ENCODE measurements at places on chromosomes 5 and 9. TPM values are rescaled to one million over a fixed set of nuclear protein-coding genes. Genes with fewer than 3 reads are reported as not detected.

EIF4EBP3 gene
- 3.0 TPM for total RNA-seq

RASEF gene
- 11.8 TPM for total RNA-seq

DOLPP1 gene
- total RNA-seq: 9.7 TPM

FOXD4L4 gene
- total RNA-seq: 0.38 TPM

ADAMTS2 gene
- total RNA-seq: 3.4 TPM

PCDHGA9 gene
- 3.8 TPM for total RNA-seq

HACD4 gene
- total RNA-seq: 3.8 TPM

ZNF454 gene
- total RNA-seq: 0.40 TPM

NTRK2 gene
- 2.9 TPM for total RNA-seq

GRCh38 chr9:123725389-123725788 lies 204.5 kb downstream of the DENND1A start:
- no peak overlapping the region for H3K27ac ChIP-seq
- no peak for DNase-seq
- no peaks in the 10 kb centered on the region for H3K36me3 ChIP-seq
- no peak overlapping the region for H3K4me3 ChIP-seq
- no peaks in the 10 kb centered on the region for H3K4me1 ChIP-seq
- H3K27me3 ChIP-seq: no peaks in the 10 kb centered on the region

- no peaks in the 10 kb centered on the region for H3K4me1 ChIP-seq
- no peaks in the 10 kb centered on the region for H3K27me3 ChIP-seq
- no peaks in the 10 kb centered on the region for H3K36me3 ChIP-seq
- H3K4me3 ChIP-seq: no peak overlapping the region
- H3K27ac ChIP-seq: no peak overlapping the region
These were observed 242.1 kb upstream of the ZNF462 start for GRCh38 chr9:106620866-106621265.

GRCh38 chr9:92615790-92616189 lies 54.1 kb downstream of the IPPK start:
- H3K27ac ChIP-seq: peak overlapping the region; percentile 84
- H3K27me3 ChIP-seq: no peaks in the 10 kb centered on the region
- no peak overlapping the region for H3K4me3 ChIP-seq
- DNase-seq: no peak
- H3K36me3 ChIP-seq: no peaks in the 10 kb centered on the region

DNA sequence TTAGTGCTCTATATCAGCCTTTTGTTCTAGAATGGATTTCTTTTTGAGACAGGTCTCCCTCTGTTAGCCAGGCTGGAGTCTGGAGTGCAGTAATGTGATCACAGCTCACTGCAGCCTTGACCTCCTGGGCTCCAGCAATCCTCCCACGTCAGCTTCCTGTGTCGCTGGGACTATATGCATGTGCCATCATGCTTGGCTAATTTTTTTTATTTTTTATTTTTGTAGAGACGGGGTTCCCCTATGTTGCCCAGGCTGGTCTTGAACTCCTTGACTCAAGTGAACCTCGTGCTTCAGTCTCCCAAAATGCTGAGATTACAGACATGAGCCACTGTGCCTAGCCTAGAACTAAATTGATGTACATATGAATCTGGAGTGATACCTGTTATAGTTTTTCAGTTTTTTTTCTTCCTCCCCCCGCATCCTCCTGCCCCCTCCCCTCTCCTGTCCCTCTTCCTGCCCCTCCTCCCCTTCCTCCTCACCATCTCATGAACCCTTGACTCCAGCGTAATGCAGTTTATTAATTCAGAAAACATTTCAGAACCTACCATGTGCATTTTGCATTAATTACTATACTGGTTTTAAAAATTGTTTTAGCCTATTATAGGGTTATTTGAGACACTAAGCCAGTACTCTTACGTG lies 37.4 kb upstream of the TNFAIP8 start:
- peaks cover 72% of the 10 kb centered on the region for H3K4me1 ChIP-seq
- no peaks in the 10 kb centered on the region for H3K27me3 ChIP-seq
- DNase-seq: no peak
- no peak overlapping the region for H3K27ac ChIP-seq

GRCh38 chr5:32302835-32303754 lies 9.6 kb downstream of the MTMR12 start:
- no peak overlapping the region for H3K27ac ChIP-seq
- H3K4me1 ChIP-seq: peaks cover 5% of the 10 kb centered on the region
- H3K4me3 ChIP-seq: no peak overlapping the region
- H3K36me3 ChIP-seq: no peaks in the 10 kb centered on the region

- peaks cover 41% of the 10 kb centered on the region for H3K4me1 ChIP-seq
- H3K4me3 ChIP-seq: no peak overlapping the region
- H3K27me3 ChIP-seq: no peaks in the 10 kb centered on the region
- no peak for DNase-seq
- H3K27ac ChIP-seq: peak overlapping the region; percentile 53
- H3K36me3 ChIP-seq: peaks cover 13% of the 10 kb centered on the region
These were observed 94.6 kb upstream of the DMRT1 start for GRCh38 chr9:746661-747434.

DNA sequence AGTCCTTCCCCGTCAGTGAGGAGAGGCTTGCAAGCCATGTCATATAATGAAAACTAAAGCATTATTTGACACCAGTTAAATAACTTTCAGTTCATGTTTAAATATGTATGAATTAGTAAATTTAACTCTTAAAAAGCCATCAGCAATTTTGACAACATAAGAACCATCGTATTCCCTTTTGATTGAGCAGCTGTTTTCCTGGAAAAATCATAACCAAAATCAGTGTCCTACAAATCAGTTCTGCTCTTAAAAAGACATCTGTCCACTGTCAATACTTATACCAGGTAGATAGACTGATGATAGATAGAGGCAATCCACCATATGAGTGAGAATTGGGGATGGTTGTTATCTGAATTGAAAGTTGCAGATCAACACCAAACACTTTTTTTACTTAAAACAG lies 2.3 kb downstream of the DIRAS2 start:
- no peak overlapping the region for H3K4me3 ChIP-seq
- DNase-seq: no peak
- no peaks in the 10 kb centered on the region for H3K27me3 ChIP-seq
- H3K4me1 ChIP-seq: peaks cover 10% of the 10 kb centered on the region
- H3K27ac ChIP-seq: no peak overlapping the region
- H3K36me3 ChIP-seq: no peaks in the 10 kb centered on the region

DNA sequence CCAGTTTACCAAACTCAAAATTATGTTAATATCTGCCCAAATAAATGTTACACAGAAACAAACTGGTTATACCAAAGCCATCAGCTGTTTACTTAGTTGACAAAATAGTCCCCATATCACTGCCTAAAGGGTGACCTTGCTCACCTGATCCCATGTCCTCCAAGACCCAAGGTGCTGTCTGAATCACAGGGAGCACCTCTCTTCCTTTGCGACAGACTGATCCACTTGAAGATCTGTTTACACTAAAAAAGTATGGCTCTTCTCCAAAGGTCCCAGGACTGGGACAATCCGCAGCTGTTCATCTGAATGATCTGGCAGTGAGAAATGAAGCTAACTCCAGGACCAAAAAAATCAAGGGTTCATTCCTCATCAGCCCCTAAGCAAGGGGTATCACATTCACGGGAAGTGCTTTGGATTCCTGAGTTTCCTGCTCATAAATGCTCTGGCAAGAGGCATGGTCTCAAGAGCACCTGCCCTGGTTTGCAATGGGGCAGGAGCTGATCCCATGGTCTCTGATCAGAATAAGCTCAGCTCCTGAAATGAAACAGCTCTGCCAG lies 5.0 kb downstream of the PRUNE2 start:
- H3K27me3 ChIP-seq: no peaks in the 10 kb centered on the region
- no peak overlapping the region for H3K27ac ChIP-seq
- H3K4me3 ChIP-seq: no peak overlapping the region
- DNase-seq: no peak
- H3K36me3 ChIP-seq: no peaks in the 10 kb centered on the region

- DNase-seq: no peak
- H3K27ac ChIP-seq: no peak overlapping the region
- H3K27me3 ChIP-seq: no peaks in the 10 kb centered on the region
These were observed 89.6 kb downstream of the RIC1 start for GRCh38 chr9:5718296-5719032.

DNA sequence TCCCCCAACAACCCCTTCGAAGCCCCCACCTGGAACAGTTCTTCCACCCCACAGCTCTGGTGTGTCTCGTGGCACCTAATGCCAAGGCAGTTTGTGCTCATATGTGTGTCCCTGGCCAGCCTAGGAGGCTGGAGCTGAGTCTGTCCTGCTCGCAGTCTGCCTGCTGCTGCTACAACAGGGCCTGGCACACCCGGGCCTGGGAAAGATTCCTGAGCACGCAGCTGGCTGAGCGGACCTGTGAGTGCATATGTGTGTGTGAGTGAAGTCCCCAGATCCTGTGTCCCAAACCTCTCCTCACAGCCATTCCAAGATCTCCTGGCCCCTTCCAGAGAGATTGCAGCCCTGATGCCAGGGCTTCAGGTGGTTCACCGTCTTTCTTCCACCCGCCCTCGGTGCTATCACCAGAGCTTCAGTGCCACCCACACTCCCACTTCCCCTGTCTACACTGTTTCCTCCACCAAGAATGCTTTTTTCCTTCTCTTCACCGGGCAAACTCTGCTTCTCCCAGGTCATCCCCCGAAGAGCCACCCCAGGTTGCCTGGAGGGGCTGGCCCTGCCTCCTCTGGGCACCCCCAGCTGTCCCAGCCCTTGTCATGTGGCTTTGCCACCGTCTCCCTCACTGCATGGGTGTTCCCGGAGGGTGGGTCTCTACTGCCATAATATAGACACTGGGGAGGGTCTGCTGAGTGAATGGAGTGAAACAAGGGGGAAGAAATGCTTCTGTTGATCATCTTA lies 28.4 kb downstream of the LMX1B start:
- no peak overlapping the region for H3K27ac ChIP-seq
- no peaks in the 10 kb centered on the region for H3K4me1 ChIP-seq
- H3K36me3 ChIP-seq: no peaks in the 10 kb centered on the region
- H3K27me3 ChIP-seq: peaks cover 3% of the 10 kb centered on the region
- H3K4me3 ChIP-seq: no peak overlapping the region

- H3K4me1 ChIP-seq: peaks cover 24% of the 10 kb centered on the region
- H3K27ac ChIP-seq: no peak overlapping the region
- no peaks in the 10 kb centered on the region for H3K27me3 ChIP-seq
- no peak for DNase-seq
- H3K36me3 ChIP-seq: no peaks in the 10 kb centered on the region
- no peak overlapping the region for H3K4me3 ChIP-seq
These were observed 66.7 kb downstream of the IQGAP2 start for GRCh38 chr5:76469656-76470290.

DNA sequence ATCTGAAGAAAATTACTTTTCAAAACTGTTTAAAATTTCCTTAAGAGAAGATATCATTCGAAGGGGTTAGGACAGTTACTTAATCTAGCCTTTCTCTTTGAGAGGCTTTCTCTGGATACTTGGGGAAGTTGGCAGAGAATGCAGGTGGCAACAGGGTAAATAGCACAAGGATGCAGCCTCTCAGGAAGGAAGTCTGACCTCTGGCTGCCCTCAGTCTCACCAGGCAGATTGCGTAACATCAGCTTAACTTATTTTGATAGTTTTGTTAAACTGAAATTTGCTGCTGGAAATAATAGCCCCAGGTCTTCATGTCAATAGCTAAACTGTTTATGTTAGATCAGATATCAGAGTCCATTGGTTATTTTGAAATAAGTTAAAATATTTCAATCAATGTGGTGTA lies 20.4 kb downstream of the CCDC192 start:
- no peak for DNase-seq
- no peaks in the 10 kb centered on the region for H3K36me3 ChIP-seq
- H3K27ac ChIP-seq: no peak overlapping the region
- no peak overlapping the region for H3K4me3 ChIP-seq

GRCh38 chr5:81837667-81838306 lies 86.9 kb upstream of the SSBP2 start:
- H3K27ac ChIP-seq: no peak overlapping the region
- no peaks in the 10 kb centered on the region for H3K27me3 ChIP-seq
- H3K4me3 ChIP-seq: no peak overlapping the region
- no peaks in the 10 kb centered on the region for H3K4me1 ChIP-seq

GRCh38 chr5:146851133-146851532 lies 27.4 kb downstream of the PPP2R2B start:
- H3K27ac ChIP-seq: no peak overlapping the region
- H3K36me3 ChIP-seq: no peaks in the 10 kb centered on the region
- no peaks in the 10 kb centered on the region for H3K4me1 ChIP-seq
- no peaks in the 10 kb centered on the region for H3K27me3 ChIP-seq

DNA sequence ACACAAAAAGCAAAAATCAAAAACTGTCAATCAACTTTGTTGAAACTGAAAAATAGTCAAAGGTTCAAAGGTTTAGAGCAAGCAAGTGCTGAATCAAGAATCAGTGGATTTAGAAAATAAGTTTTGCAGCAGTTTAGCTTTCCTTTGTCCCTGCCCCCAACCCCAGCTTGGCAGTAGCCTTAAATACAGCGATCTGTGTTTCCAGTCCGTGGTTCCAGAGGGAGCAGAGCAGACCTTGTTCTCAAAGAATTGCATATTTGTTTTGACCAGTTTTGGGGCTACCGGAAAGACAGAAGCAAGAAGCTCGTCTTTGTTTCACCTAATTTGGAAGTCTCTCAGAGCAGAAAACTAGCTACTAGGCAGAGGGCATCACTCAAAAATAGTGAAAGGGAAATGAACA lies 57.2 kb upstream of the PRDM9 start:
- H3K36me3 ChIP-seq: no peaks in the 10 kb centered on the region
- no peak overlapping the region for H3K27ac ChIP-seq
- DNase-seq: no peak
- H3K4me1 ChIP-seq: no peaks in the 10 kb centered on the region
- H3K4me3 ChIP-seq: no peak overlapping the region

DNA sequence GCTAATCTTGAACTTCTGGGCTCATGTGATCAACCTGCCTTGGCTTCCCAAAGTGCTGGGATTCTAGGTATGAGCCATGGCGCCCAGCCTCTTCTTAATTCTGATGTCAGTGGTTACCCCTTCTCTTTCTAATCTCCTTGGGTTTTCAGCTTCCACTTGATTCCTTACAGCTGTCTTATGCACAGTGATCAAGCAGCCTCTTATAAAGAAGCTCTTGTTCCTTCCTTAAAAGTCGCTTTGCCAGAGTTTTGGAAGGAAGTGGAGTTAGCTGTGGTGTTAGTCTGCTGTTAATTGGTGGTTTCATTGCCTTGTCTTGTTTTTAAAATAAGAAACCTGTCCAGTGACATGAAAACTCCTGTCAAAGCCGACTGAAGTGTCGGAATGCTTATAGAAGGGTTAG lies 128.1 kb upstream of the CACNA1B start:
- H3K27me3 ChIP-seq: no peaks in the 10 kb centered on the region
- no peaks in the 10 kb centered on the region for H3K4me1 ChIP-seq
- H3K27ac ChIP-seq: no peak overlapping the region
- no peak overlapping the region for H3K4me3 ChIP-seq

DNA sequence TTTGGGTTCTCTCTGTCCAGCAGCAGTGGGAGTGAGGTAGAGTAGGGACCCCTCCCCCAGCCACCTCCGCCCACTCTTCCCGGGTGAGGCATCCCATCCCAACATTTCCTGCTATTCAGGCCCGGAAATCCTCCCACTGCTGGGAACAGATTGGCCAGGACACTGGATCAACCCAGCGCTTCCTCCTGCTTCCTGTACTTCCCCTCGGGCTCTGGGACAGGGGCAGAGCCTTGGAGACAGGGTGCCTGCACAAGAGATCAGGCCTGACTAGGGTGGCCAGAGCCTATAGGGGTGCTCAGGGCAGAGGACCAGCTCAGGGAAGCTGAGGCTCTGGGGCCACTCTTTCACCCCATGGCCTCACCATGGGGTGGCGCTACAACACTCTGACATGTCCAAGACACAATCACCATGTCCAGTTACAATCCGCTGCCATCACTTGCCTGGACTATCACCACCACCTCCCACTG lies 14.5 kb downstream of the SH2D3C start:
- no peaks in the 10 kb centered on the region for H3K36me3 ChIP-seq
- no peaks in the 10 kb centered on the region for H3K27me3 ChIP-seq
- no peak overlapping the region for H3K27ac ChIP-seq
- no peak overlapping the region for H3K4me3 ChIP-seq
- DNase-seq: no peak

GRCh38 chr9:126611592-126612325 lies 2.0 kb upstream of the LMX1B start:
- no peaks in the 10 kb centered on the region for H3K36me3 ChIP-seq
- peaks cover 30% of the 10 kb centered on the region for H3K4me1 ChIP-seq
- DNase-seq: no peak
- H3K27me3 ChIP-seq: peaks cover 37% of the 10 kb centered on the region
- peak overlapping the region; percentile 36 for H3K4me3 ChIP-seq

Measured in esophagus squamous epithelium (tissue), 5 donors.